Keratinocyte (primary cell): ENCODE measurements at places on chromosomes 5 and 9. TPM values are rescaled to one million over a fixed set of nuclear protein-coding genes. Genes with fewer than 3 reads are reported as not detected.

- no peaks in the 10 kb centered on the region for H3K27me3 ChIP-seq
- H3K27ac ChIP-seq: no peak overlapping the region
- no peak overlapping the region for H3K4me3 ChIP-seq
- no peak for DNase-seq
- peaks cover 10% of the 10 kb centered on the region for H3K4me1 ChIP-seq
These were observed 45.2 kb downstream of the FGD3 start for GRCh38 chr9:92992549-92992948.

The KCNT1 gene
- not detected in 3 replicates for polyA plus RNA-seq

DNA sequence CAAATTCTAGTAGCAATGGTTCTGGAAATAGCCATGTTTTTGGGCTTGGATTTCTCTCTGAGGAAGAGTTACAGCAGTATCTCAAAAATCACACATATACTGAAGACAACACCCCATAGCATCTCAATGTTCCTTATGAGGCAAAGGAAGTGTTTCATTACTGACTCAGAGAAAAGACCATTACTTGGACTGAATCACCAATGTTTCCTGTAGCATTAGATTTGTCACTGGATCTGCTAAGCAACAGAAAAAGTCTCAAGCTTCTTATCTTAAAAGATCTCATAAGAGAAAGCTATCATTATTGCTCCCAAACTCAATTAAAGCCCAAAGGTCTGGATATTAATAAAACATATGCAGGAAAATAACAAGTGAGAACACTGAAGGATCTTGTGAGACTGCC, 272.4 kb downstream of the ADAMTS6 start:
- no peak overlapping the region for H3K4me3 ChIP-seq
- H3K36me3 ChIP-seq: peaks cover 13% of the 10 kb centered on the region
- DNase-seq: peak; percentile 65
- peak overlapping the region; percentile 84 for H3K27ac ChIP-seq
- no peaks in the 10 kb centered on the region for H3K27me3 ChIP-seq

The ANKRD18B gene
- polyA plus RNA-seq: 1.1 to 16.9 TPM (median 2.9 TPM) in 3 replicates

- no peak overlapping the region for H3K27ac ChIP-seq
- no peak for DNase-seq
- H3K27me3 ChIP-seq: peaks cover 20% of the 10 kb centered on the region
These were observed 49.8 kb upstream of the PHYKPL start for GRCh38 chr5:178282391-178282790.

DNA sequence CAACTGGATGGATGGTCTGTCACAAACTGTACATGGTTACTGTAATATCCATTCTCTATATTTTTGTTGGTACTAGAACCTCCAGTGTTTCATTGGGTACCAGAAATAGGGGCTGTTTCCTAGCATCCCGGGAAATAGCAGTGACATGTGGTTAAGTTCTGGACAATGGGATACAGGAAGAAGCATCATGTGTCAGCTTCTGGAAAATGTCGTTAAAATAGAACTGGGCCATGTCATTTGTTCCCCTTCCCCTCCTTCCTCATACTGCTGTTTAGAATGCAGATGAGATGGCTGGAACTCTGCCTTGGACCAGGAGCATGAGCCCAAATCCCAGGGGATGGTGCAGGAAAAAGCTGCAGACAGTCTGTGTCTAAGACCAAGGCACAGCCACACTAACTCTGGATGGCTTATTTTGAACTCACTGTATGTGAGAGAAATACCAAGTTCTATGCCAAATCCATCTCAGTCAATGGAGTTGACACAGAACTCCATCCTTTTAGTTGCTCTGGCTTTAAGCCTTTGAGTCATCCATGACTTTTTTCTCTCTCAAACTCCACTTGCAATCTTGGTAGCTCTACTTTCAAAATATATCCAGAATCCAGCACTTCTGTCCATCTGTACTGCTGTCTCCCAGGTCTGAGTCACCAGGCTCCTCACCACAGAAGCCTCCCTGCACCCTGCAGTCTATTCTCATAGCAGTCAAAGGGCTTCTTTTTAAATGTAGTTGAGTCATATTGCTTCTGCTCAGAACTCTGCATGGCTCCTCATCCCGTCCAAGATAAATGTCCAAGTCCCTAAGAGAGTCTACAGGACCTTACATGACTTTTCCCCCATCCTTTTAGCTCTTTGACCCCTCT, 184.2 kb downstream of the NSG2 start:
- no peak overlapping the region for H3K27ac ChIP-seq
- H3K36me3 ChIP-seq: no peaks in the 10 kb centered on the region
- no peaks in the 10 kb centered on the region for H3K27me3 ChIP-seq
- H3K4me1 ChIP-seq: no peaks in the 10 kb centered on the region
- no peak for DNase-seq

DNA sequence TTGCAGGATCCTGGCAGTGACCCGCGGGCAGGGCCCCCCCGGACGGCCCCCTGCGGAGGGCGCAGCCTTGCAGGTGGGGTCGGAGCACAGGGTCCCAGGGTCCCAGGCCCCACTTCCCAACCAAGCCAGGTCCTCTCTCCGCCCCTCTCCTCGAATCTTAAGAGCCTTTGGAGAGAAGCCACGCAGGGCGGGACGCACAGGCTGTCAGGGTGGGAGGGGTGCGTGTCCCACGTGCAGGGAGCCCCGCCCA, 18.4 kb upstream of the EGFL7 start:
- peaks cover 46% of the 10 kb centered on the region for H3K27me3 ChIP-seq
- DNase-seq: no peak
- H3K36me3 ChIP-seq: no peaks in the 10 kb centered on the region
- no peak overlapping the region for H3K27ac ChIP-seq
- peaks cover 6% of the 10 kb centered on the region for H3K4me1 ChIP-seq

The PCDHB4 gene
- 0.04 to 0.05 TPM in 2 of 3 replicates, not detected in the other for polyA plus RNA-seq

The PAM gene
- polyA plus RNA-seq: 105 to 192 TPM (median 149 TPM) in 3 replicates

- no peaks in the 10 kb centered on the region for H3K27me3 ChIP-seq
- H3K36me3 ChIP-seq: no peaks in the 10 kb centered on the region
- H3K4me3 ChIP-seq: no peak overlapping the region
- DNase-seq: no peak
- H3K27ac ChIP-seq: no peak overlapping the region
- H3K4me1 ChIP-seq: peaks cover 11% of the 10 kb centered on the region
These were observed 303.7 kb upstream of the PAPPA start for GRCh38 chr9:115849679-115850412.

DNA sequence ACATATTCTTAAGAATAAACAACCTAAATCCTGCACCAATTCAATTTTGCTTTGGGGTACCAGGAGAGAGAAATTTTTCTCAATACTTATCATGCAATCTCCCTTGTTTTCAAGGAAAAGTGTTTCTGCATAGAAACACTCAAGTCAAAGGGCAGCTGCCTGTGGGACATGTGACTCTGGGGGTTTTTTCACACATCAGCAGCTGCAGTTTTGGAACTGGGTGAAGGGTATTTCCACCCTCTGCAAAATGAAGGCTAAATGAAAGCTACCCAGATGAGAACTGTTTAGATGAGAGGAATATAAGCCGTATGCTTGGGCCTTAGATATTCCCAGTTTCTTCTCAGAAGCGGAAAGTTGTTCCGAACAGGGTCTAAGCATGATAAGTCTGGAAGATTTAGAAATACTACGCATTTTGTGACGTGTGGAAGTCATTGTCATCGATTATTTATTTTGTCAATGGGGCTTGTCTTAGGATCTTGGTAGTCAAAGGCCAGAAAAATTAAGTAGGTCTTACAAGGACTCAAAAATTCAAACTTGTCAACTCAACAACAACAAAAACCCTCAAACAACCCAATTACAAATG, 64.3 kb upstream of the BOD1 start:
- no peaks in the 10 kb centered on the region for H3K27me3 ChIP-seq
- DNase-seq: no peak
- no peaks in the 10 kb centered on the region for H3K36me3 ChIP-seq
- no peak overlapping the region for H3K4me3 ChIP-seq

The FOXD4L5 gene
- 0.01 to 0.04 TPM in 2 of 3 replicates, not detected in the other for polyA plus RNA-seq

The ANKRD34B gene
- polyA plus RNA-seq: 0.01 TPM in 1 of 3 replicates, not detected in the others

The FAM163B gene
- polyA plus RNA-seq: not detected in 3 replicates

GRCh38 chr9:105278751-105279150, 34.3 kb downstream of the SLC44A1 start:
- DNase-seq: peak; percentile 83
- H3K27ac ChIP-seq: peak overlapping the region; percentile 64
- H3K27me3 ChIP-seq: no peaks in the 10 kb centered on the region
- no peaks in the 10 kb centered on the region for H3K36me3 ChIP-seq
- no peak overlapping the region for H3K4me3 ChIP-seq

DNA sequence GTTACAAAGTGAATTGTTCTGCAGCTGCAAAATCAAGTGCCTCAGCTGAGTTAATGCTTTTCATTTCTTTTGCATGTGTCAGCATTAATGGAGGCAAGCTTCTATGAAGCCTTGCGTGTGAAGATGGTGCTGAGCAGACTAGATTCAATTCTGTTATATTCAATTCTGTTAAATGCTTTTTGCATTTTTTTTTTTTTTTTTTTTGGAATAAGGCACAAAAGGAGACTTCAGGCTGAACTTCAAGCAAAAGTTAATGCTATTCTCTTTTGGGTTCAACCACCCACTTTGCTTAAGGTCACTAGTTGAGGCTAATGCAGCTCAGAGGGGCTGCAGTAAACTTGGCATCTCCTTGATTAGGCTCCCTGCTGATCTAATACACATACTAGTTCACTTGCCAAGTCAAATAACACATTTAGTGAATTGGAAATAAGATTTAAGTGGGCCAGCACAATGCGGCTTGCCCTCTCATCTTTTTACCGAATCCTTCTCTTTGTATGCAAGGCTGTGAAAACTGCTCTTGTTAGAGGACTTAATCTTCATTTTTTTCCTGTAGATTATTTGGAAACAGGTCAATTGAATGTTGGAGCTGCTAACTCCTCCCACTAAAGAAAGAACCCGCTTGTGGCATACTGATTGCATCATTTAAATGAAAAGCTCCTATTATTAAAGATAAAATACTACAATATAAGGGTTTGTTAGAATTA, 1020.2 kb downstream of the NR2F1-AS1 start:
- no peak overlapping the region for H3K27ac ChIP-seq
- no peaks in the 10 kb centered on the region for H3K27me3 ChIP-seq
- no peaks in the 10 kb centered on the region for H3K4me1 ChIP-seq
- DNase-seq: no peak
- H3K36me3 ChIP-seq: no peaks in the 10 kb centered on the region

DNA sequence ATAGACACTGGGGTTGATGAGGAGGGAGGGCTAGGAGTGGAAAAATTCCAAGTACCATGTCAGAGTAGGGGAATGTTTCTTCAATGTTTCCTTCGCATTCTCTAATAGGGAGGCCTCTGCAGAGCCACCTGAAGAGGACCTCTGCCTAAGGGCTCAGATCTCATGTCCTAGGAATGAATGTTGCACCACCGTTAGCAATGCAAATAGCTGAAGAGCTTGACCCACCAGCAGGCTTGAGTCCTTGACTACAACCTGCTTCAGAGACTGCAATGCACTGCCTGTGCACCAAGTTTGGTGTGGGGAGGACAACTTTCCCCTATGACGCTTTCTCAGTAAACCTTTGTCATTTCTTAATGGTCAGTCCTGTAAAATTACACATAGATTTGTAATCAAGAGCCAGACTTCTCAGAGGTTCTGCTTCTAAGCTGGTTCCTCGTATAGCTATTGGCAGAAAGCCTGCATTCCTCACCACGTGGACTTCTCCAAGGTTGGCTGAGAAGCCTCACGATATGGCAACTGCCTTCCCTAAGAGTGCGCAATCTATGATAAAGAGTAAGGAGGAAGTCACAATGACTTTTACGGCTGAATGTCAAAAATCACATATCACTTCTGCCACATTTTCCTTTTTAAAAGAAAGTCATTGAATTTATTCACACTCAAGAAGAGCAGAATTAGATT, 600.7 kb upstream of the PTGER4 start:
- H3K27ac ChIP-seq: no peak overlapping the region
- no peaks in the 10 kb centered on the region for H3K4me1 ChIP-seq
- H3K4me3 ChIP-seq: no peak overlapping the region
- H3K27me3 ChIP-seq: no peaks in the 10 kb centered on the region
